ENCODE measurements at places on chromosomes 1 and 21.

GRCh38 chr1:212311836-212312497, 26.8 kb downstream of the PPP2R5A start:
- peak; percentile 57 for DNase-seq

GRCh38 chr1:2393471-2393877, 1.8 kb downstream of the RER1 start:
- no peak for DNase-seq

DNA sequence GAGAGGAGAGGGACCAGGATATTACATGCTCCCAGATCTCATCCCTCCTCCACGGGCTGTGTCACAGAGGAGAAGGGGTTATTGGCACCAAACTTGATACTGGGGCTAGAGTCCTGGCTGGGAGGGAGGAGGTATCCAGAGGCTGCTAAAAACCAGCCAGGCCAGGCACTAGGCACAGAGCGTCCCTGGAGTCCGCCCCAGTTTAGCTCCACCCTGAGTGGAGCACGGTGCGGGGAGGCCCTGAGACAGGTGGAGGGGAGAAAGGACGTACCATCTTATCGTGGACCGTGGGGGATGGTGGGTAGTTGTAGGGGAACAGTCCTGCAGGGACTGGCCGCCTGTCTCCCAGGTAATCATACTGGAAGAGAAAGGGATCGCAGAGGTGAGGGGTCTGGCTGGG, 42.7 kb upstream of the GOLT1A start:
- no peak for DNase-seq

DNA sequence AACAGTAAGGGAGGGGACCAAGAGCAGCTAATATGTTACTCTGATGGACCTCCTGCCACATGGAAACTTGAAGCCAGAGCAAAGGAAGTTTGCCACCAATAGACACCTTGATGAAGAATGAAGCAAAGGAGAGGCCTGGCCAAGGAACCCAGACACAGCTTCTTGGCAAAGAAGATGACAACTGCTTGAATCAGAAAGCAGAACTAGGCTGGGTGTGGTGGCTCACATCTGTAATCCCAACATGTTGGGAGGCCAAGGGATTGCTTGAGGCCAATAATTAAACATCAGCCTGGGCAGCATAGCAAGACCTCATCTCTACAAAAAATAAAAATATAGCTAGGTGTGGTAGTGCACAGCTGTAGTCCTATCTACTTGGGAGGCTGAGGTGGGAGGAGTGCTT, 31.7 kb upstream of the CAPZB start:
- DNase-seq: no peak

- no peak for DNase-seq
Measured at GRCh38 chr1:151970128-151970527, 23.5 kb downstream of the S100A10 start.

GRCh38 chr1:9413877-9414213, 121.2 kb downstream of the SPSB1 start:
- DNase-seq: peak; percentile 12

- no peak for DNase-seq
Measured at GRCh38 chr1:27835046-27835445, 4.5 kb downstream of the PPP1R8 start.

GRCh38 chr1:17606826-17607440, 67.4 kb downstream of the ARHGEF10L start:
- peak; percentile 56 for DNase-seq

- peak; percentile 41 for DNase-seq
Measured at GRCh38 chr1:42743317-42744147, 3.5 kb upstream of the CLDN19 start.

DNA sequence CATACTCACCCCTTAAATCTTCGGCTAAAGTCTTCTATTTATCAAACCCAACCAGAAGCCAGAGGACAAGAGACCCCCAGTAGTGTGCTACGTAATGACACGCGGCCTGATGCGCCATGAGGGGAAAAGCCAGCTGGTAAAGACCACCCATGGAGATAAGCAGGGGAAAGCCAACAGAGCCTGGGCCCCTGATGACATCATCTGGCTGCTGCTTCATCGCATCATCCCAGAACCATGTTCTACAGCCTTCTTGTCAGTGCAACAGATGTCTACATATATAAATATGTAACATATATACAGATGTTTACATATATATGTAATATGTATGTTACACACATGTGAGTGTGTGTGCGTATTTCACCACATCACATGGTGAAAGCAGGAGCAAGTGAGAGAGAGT, 81.7 kb upstream of the VANGL1 start:
- DNase-seq: no peak

GRCh38 chr21:15895142-15896106, 165.6 kb downstream of the USP25 start:
- DNase-seq: no peak

GRCh38 chr1:194968916-194969315, 1639.3 kb downstream of the KCNT2 start:
- DNase-seq: no peak

- DNase-seq: no peak
Measured at GRCh38 chr1:30633294-30633693, 90.1 kb downstream of the MATN1 start.

All from HFFc6 (cell line).